Hair follicle dermal papilla cell (primary cell): ENCODE measurements at places on chromosomes 16 and 17. TPM values are rescaled to one million over a fixed set of nuclear protein-coding genes. Genes with fewer than 3 reads are reported as not detected.

Gene ASPHD1
- 1.5 and 2.1 TPM in 2 replicates for total RNA-seq

Gene LMF1
- total RNA-seq: 31.3 and 40.7 TPM in 2 replicates

Gene ZNF287
- 10.7 and 13.4 TPM in 2 replicates for total RNA-seq

Gene C17orf100
- total RNA-seq: 0.12 and 0.49 TPM in 2 replicates

Gene CEMP1
- total RNA-seq: not detected in 2 replicates

Gene DNAAF8
- total RNA-seq: 1.6 and 3.3 TPM in 2 replicates

Gene KRT14
- total RNA-seq: 5.5 and 7.0 TPM in 2 replicates

Gene TAT
- total RNA-seq: under 0.01 and 0.16 TPM in 2 replicates

Gene RAMP2
- not detected in 2 replicates for total RNA-seq

Gene TBX21
- total RNA-seq: not detected in 2 replicates

Gene NHERF2
- total RNA-seq: 33.9 and 35.0 TPM in 2 replicates

Gene P2RX1
- not detected in 2 replicates for total RNA-seq

Gene ABCC11
- total RNA-seq: under 0.01 TPM in 2 replicates

Gene OR1A1
- not detected in 2 replicates for total RNA-seq

Gene CHTF18
- 2.8 and 3.7 TPM in 2 replicates for total RNA-seq

Gene KRT13
- not detected in 2 replicates for total RNA-seq

Gene TMEM235
- total RNA-seq: not detected in 2 replicates

Gene IL17C
- not detected in 2 replicates for total RNA-seq

Gene ZNF594
- total RNA-seq: 7.5 and 9.6 TPM in 2 replicates

Gene THRA
- total RNA-seq: 42.7 and 55.3 TPM in 2 replicates

Gene HIC1
- total RNA-seq: 69.8 and 71.9 TPM in 2 replicates

Gene NPIPA5
- 0.36 TPM in 1 of 2 replicates, not detected in the other for total RNA-seq

Gene KRTAP16-1
- total RNA-seq: not detected in 2 replicates

Gene EVPLL
- not detected in 2 replicates for total RNA-seq
